ENCODE measurements at places on chromosomes 12 and 14. TPM values are rescaled to one million over a fixed set of nuclear protein-coding genes. Genes with fewer than 3 reads are reported as not detected.

SPTSSA gene
- total RNA-seq, result 21.6 TPM

CPNE6 gene
- total RNA-seq, result not detected

SAMD15 gene
- 2.3 TPM for total RNA-seq

ACOT6 gene
- not detected for total RNA-seq
